RPMI8226 (cell line): ENCODE measurements at places on chromosomes 13 and 19.

- DNase-seq: no peak
Observed at GRCh38 chr13:112348642-112349345, 27.4 kb upstream of the SPACA7 start.

DNA sequence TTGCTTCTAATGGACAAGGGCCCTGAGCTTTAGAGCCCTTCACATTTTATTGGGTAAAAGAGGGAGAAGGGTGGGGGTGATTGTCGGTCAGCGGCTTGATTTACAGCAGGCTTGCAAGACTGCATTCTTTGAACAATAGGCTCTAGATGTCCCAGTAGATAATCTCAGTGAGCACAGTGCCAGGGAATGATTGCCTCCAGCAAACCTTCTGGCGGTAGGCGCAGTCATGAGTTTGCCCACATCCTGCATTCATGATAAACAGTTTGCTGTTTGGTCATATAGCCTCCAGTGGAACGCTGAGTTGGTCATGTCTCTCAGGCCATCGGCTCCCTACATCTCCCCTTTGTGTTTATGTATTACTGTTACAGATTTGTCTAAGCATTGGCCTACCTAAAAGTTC, 12.6 kb downstream of the ZNF528 start:
- no peak for DNase-seq

DNA sequence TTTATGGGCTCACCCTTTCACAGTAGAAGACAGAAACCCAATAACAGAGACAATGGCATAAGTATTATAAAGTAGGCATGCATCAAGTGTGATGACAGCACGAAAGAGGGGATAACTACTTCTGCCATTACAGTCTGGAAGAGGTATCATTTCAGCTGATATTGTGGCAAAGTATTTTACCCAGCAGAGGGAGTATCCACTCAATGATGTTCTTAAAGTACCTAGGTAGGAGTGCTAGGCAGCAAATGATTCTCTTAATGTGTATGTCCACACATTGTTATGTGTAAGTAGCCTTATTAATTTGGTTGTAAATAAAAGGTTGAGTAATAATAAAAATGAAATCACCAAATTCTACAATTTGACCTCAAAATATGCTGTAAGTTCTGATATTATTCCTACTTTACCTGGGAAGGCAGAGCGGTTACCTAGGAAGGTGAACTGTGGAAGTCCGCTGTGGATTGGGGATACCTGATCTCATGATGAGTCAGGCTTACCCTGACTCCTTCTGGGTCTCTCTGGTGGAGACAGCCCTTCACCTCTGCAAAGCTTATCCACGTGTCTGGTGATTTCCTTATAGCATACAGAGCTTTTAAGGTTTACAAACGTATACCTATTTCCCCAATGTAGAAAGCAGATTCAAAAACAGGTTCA, 4.1 kb upstream of the UBAC2 start:
- no peak for DNase-seq

- peak; percentile 44 for DNase-seq
Observed at GRCh38 chr13:62207388-62207787, 791.7 kb upstream of the PCDH20 start.

GRCh38 chr19:52961981-52962380, 700 bp downstream of the ZNF816 start:
- no peak for DNase-seq

DNA sequence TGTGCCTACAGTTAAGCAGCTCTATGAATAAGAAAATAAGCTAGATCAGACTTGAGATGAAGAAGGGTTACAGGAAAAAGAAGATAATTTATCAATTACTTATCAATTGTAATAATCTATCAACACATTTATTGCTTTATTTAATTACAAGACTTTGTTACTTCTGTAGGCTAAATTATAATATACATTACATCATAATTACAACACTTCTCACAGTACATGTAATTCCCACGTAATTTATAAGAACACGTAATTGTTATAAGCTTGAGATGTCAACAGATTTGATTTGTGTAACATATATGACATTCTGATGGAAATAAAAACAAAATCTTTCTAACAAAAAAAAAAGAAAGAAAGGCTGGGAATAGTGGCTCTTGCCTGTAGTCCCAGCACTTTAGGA, 36.8 kb downstream of the NEK5 start:
- DNase-seq: no peak

- DNase-seq: no peak
Observed at GRCh38 chr13:59780058-59780457, 383.7 kb downstream of the DIAPH3 start.

DNA sequence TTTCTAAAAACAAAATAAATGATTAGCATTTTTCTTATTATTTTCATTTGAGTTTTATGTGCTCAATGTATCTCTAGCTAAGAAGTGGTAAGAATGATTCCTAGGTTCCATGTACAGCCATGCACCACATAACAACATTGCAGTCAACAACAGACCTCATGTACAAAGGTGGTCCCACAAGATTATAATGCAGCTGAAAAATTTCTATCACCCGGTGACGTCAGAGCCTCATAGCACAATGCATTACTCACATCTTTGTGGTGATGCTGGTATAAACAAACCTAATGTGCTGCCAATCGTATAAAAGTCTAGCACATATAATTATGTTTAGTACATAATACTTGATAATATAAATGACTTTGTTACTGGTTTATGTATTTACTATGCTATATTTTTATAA, 120.5 kb downstream of the SLC7A1 start:
- DNase-seq: no peak

- no peak for DNase-seq
Observed at GRCh38 chr13:45876781-45877180, 25.2 kb upstream of the SIAH3 start.

DNA sequence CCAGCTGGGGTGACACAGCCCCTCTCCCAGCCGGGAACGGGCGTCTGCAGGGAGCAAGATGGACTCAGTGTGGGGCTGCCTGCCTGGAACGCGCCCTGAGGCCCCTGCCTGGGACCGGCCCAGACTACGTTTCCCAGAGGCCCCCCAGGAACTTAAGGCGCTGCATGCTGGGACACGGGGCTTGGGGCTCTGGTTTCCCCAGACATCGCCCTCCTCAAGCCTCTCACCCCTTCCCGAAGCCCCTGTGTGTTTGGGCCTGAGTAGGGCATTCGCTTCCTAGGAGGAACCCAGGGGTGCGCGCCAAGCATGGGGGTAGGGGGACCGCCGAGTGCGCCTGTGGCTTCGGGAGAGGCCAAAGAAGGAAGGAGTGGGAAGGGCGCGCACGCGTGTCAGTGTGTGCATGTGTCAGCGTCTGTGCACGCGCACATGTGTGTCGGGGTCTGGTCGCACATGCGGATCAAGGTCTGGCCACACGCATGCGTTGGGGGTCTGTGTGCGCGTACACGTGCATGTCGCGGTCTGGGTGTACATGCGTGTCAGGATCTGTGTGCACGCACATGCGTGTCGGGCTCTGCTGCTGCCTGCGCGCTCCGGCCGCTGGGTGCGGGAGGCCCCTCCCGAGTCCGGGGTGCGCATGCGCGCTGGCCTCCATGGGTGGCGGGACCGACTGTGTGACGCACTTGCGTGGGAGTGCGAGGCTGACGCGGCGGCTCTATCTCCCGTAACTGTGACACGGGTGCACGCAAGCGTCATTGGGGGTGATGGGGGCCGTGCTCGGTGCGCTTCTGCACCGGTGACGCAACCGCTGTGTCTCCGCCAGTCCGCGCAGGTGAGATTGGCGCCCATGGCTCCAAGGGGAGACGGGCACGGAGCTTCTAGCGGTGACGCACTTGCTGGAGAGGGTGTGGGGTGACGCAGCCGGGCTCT, 16.2 kb downstream of the ZNF331 start:
- peak; percentile 87 for DNase-seq

- DNase-seq: no peak
Observed at GRCh38 chr13:109807345-109807744, 21.0 kb upstream of the IRS2 start.

DNA sequence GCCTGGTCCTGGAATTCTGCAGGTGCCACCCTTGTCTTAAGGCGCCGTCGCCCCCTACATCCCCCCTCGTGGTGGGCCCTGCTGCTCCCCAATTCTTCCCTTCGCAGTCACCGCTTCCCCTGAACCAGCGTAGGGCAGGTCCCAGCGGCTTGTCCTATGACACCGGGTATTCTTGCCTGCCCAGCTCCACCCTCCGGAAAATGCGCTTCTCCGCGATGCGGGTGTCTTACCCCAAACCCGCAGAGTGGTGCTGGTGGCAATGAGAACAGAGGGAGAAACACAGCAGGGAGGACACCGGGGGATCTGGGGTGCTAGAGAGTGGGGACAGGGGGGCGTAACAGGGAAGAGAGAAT, 9.0 kb downstream of the ZNF808 start:
- DNase-seq: no peak

- DNase-seq: no peak
Observed at GRCh38 chr13:74758188-74758587, 624.0 kb upstream of the KLF12 start.

DNA sequence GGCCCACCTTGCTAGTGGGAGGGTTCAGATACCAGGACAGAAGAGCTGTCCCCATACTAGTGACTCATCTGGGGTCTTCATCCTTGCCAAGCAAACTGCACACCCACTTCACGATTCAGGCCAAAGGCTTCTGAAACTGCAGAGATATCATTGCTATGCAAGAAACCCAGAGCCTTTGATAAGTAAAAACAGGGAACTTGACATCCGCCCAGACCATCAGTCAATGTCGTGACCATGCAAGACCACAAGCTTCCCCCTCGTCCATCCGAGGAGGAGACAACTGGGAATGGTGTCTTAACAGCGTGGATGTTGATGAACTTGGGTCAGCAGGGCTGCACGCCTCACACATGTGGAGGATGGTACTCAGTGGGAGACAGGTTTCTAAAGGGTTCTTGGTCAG, 58.0 kb downstream of the ABCC4 start:
- peak; percentile 71 for DNase-seq

- DNase-seq: no peak
Observed at GRCh38 chr13:50220938-50221337, 205.7 kb downstream of the KCNRG start.

- DNase-seq: no peak
Observed at GRCh38 chr13:99354371-99354951, 47.3 kb upstream of the GPR183 start.

DNA sequence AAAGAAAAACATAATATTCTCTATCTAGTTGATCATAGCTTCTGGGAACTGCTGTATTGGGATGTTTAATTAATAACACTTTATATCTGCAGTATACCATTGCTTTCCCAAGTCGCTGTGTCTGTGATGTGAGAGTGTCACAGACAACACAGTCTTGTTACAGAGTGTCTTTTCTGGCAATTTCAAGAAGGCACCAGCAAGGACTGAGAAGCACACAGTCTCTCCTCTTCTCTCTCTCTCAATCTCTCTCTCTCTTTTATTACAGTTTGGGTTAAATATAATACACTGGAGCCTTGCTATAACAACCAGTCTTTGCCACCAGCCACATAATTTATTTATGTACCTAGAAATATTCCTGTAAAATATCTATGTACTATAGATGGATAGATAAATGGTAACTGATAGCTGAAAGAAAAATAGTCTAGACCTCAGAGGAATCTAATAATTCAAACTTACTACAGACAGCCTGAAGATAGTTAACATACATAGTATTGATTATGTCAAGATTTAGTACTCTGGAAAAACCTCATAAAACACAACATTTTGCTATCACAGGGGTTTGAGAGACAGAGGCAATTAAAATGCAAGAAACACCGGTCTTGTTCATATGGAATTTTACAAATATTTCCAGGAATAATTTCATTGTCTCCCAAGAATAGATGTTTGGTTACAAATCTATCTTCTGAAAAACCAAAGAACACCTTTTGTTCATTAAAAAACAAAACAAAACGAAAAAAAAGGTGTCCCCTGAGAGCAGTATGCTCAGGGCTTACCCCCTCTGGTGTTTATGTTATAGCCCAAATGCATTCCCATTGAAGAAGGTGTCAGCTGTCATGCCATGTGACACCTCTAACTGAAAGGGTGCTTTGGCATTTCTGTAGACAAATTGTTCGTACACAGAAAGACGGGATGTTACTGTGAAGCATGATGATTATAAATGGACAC, 507.8 kb downstream of the TBC1D4 start:
- no peak for DNase-seq

DNA sequence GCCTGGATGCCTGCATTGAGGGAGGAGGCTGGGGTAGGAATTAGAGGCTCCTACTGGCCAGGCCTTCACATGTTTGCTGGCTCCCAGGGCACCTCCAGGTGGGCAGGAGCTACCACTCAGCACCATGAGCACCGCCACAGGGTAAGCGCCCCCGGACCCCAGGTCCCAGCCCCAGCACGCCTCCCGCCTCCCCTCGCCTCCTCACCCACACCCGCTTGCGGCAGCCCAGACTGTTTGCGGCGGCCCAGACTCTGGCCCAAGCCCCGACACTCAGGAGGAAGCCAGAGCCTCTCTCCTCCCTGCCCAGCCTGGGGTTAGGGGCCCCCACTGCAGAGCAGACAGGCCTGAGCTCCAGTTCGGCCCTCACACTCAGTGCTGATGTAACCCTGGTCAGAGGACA, 652 bp downstream of the EPS8L1 start:
- DNase-seq: no peak

DNA sequence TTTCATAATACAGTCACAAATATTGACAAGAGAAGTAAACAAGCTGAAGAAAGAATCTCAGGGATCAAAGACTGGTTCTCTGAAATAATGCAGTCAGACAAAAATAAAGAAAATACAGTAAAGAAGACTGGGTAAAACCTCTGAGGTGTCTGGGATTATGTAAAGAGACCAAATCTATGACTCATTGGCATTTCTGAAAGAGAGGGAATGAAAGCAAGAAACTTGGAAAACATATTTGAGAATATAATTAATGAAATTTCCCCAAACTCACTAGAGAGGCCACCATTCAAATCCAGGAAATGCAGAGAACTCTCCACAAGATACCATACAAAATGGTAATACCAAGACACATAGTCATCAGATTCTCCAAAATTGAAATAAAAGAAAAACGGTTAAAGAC, 53.0 kb upstream of the GPC6 start:
- DNase-seq: no peak

- DNase-seq: no peak
Observed at GRCh38 chr19:51029718-51030117, 3.3 kb upstream of the KLK11 start.

GRCh38 chr13:98353750-98354149, 176.7 kb upstream of the RNF113B start:
- no peak for DNase-seq

GRCh38 chr13:24985107-24985506, 110.8 kb upstream of the PABPC3 start:
- no peak for DNase-seq

GRCh38 chr13:80923907-80924306, 583.0 kb upstream of the SPRY2 start:
- DNase-seq: no peak

DNA sequence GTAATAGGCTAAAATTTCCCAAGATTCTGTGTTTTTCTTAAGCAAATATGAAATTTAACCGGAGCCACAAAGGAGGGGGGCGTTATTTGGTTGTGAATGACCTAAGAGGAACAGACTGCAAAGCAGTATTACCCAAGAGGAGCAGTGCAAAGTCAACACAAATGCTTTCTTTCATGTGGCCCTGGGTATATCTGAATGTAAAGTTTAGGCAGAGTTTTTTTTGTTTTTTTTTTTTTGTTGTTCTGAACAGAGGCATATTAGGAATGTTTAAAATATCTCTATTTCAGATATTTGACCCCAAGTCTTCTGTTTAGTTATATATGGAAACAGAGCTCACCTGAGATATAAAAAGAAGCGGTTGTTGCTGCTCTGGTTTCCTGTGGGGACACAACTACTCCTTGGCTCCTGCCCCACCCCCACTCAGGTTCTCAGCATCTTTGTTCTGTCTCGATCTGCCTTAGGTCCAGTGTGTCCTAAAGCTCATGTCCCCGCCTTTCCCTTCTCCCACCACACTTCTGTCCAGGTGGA, 220.7 kb downstream of the RFC3 start:
- no peak for DNase-seq

- DNase-seq: no peak
Observed at GRCh38 chr13:109968876-109969577, 182.6 kb upstream of the IRS2 start.

GRCh38 chr13:20114066-20114610, 46.7 kb downstream of the GJA3 start:
- no peak for DNase-seq
